Activated CD4-positive, alpha-beta T cell treated with anti-CD3 and anti-CD28 coated beads, Interleukin-2, amount 50 U/mL, for 48 hours (primary cell): ENCODE measurements at places on chromosomes 3 and 15.

DNA sequence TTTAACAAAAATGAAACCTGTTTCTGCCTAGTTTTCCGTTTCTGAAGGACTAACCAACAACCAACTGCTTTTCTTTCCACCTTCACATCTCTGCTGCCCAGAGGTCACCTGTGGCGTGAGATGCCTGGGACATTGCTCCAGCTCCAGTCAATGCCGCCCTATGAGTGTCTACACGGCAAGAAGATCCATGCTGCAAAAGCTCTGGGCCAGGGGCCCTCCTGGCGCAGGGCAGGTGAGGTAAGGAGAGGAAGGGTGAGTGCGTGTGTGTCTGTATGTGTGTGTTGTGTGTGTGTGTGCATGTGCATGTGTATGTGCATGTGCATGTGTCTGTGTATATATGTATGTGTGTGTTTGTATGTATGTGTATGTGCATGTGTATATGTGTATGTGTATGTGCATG lies 131.4 kb downstream of the NSMCE3 start:
- no peak for DNase-seq

DNA sequence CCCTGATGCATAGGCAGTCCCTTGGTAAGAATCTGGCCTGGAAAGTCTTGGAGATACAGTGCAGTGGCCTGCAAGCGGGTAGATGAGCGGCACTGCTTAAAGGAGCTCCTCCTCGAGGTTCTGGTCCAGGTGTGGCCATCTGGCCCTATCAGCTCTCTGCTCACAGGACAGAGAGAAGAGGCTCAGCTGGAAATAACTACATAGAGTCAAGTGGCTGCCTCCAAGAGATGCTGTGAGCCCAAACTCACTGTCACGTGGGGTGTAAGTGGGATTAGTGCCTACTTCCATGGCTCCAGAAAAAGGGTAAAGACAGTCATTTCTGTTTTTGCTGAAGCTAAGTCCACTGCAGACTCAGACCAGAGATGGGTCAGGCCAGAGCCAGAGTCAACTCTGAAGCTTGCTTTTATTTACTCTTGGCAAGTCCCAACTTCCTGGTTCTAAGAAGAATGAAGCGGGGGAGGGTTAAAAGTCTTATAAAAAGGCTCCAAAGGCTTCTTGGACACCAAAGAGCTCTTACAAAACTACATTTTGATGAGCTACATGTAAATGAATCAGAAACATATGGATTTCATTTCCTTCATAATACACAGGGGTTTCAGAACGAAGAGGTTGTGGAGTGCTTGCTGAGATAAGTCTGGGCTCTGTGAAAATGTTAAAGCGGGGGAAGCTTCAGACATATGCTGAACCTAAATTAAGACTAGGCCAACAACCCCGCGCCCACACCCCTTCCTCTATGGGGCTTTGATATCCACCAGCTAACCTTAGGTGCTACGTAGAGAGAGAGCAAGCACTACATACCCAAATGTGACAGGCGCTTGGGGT lies 77.1 kb downstream of the PDZRN3 start:
- DNase-seq: no peak

GRCh38 chr3:142318331-142318730 lies 92.9 kb upstream of the GK5 start:
- DNase-seq: no peak

DNA sequence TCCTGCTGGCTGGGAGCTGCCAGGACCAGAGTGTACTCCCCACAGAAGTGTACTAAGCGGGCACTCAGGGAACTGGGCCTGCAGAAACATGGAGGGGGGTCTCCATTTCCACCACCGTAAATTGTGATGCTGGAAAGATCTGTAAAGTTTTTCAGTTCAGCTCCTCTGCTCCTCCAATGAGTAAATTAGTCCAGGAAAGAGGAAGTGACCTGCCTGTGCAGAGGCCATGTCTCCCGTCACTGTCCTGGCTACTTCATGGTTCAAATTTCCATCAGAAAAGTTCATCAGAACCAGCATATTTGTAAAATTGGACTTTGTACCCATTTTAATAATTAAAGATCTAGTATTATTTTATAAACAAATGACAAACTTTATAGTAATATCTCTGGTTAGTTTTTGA lies 226.7 kb upstream of the THBS1 start:
- no peak for DNase-seq

GRCh38 chr3:72009851-72010443 lies 225.0 kb upstream of the PROK2 start:
- DNase-seq: no peak

GRCh38 chr3:190596349-190597285 lies 82.7 kb downstream of the IL1RAP start:
- no peak for DNase-seq

DNA sequence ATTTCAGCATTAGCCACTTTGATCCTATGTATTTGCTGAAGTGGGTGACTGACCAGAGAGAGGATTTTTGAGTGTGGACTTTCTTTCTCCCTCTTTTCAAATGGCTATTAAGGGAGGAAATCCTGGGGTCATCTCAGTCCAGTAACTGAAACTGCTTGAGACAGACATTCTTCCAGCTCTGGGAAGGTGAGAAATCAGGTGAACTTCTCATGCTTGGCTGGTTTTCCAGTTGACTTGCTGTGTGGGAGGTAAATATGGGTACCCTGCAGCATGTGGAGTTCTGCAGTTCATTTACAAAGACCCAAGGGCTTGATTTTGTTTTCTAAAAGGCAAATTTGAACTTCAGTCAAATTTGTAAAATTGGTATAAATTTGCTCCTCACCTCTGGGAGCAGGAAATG lies 461.1 kb upstream of the TBL1XR1 start:
- no peak for DNase-seq

DNA sequence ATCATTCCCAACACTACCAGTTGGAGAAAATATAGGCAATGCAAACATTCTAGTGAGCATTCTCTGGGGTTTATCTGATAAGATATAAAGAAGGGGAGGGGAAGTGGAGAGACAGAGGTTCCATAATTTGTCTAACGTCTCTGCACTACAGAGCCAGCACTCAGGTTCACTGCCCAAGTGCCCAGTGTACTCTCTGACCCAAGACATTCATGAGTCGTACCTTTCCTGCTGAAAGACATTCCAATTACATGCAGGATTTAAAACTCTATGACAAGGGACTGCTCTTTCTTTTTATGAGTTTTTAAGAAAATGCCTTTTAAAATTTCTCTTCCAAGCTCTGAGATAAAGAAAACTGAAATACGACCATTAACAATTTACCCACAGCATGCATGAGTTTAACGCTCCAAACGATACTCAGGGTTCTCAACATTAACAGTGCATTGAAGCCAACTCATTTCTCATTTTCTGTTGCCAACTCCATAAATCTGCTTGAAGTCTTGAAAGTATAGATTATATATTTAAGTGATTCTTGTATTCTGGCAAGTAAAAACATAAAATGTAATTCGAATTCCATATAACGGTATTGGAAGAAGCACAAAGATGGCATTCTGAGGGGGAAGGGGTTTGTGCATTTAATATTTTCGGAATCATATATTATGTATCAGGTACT lies 193.4 kb downstream of the SUCLG2 start:
- DNase-seq: no peak

DNA sequence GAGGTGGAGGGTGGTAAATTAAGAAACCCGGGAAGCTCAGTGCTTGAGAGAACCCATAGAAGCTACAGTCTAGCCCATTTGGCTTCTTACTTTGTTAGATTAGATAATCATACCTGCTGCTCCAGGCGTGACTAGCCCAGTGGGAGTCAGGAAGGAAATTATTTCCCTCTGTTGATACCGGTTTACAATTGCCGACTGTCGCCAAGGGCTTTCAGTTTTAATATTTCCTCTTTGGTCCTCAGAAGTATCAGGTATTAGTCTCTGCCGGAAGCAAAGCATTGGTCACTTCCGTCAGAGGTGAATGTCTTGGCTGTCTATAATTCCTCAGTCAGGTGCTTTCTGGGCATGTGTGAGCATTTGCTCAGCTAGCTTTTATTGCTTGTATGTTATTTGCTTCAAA lies 75.2 kb downstream of the LPP start:
- DNase-seq: no peak

DNA sequence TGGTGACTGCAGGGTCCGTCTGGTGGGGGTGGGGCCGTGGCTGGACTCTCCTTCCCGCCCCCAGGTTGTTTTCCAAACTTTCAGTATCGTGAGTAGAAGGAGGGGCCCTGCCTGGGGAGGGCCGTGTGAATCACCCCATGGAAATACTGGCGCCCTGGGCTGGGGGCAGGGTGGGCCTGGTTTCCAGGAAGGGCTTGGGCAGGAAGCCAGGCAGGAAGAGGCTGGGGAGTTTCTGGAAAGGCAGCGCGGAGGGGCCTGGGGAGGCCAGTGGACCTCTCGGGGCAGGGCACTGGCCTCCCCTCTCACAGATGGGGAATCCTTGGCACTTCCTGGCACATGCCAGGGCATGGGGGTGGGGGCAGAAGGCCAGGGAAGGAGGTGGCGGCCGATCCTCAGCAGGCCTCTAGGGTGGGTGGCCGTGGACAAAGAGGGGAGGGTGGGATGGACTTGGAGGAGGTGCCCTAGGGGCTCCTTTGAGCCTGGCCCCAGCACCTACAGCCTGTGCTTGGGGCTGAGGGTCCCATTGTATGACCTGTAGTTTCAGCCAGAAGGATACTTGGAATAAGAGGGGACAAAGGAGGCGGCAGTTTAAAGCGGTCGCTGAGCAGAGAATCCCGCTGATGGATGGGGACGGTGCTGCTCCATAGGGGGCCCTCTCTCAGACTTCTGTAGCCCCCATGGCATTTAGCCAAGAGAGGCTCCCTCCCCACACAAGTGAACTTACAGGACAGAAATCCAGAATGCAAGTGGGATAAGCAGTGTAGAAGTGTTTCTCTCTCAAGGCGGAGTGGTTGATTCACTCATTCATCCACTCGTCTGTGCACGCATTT lies 56.5 kb upstream of the GATA2 start:
- no peak for DNase-seq

- no peak for DNase-seq
These were observed 300.4 kb upstream of the ROPN1 start for GRCh38 chr3:124292329-124292728.

GRCh38 chr3:194117104-194117845 lies 18.7 kb upstream of the HES1 start:
- DNase-seq: no peak

GRCh38 chr3:79257791-79258190 lies 510.0 kb downstream of the ROBO1 start:
- no peak for DNase-seq

DNA sequence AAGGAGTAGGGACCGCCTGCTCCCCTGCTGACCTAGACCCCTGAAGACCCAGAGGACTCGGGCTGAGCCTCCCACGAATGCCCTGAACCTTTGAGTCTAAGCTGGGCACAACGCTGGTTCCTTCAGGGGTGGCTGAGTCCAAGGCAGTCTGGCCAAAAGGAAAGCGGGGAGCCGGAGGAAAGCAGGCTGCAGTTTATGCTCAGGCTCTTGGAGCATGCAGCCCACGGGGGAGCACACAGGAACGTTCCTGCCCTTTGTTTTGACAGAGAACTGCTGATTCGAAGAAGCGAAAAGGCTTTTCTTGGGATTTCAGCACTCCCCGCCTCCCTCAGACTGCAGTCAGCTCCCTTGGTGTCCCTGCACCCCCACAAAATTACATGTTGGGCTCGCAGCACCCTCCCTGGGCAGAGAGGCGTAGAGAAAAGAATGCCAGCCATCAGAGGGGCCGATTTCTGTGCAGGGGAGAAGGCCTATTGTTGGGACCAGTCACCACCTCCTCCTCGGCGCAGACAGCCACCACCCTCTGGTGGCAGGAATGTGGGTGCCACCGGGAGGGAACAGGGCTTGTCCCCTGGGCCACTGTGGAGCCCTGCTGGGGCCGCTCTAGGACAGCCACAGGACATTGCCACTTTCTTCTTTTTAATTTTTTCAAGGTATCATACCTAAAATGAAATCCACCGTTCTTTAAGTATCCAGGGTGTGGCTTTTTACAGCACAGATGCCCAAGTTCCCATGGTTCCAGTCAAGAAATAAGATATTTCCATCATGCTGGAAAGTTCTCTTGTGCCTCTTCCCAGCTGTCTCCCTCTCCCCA lies 72.2 kb downstream of the SMAD6 start:
- peak; percentile 53 for DNase-seq

GRCh38 chr3:43326891-43327581 lies 40.7 kb downstream of the SNRK start:
- no peak for DNase-seq
